ENCODE measurements at places on chromosomes 6 and 20.

DNA sequence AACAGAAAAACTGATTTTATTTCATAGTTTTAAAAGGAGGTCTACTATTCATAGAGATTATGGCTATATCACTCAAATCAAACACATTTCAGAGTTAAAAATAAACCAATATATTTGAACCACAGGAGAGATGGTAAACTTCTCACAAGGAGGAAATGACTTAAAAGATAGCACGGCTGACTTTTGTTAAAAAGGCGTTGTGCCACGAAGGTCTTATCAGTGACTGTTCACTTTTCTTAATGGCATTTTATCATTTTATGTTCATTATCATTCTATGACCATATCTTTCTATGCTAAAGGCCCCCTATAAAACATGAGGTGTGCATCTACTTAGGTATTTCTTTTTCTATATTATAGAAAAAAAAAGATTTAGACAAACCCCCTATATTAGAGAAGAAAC lies 19.6 kb downstream of the ELOVL4 start:
- no peak for DNase-seq

DNA sequence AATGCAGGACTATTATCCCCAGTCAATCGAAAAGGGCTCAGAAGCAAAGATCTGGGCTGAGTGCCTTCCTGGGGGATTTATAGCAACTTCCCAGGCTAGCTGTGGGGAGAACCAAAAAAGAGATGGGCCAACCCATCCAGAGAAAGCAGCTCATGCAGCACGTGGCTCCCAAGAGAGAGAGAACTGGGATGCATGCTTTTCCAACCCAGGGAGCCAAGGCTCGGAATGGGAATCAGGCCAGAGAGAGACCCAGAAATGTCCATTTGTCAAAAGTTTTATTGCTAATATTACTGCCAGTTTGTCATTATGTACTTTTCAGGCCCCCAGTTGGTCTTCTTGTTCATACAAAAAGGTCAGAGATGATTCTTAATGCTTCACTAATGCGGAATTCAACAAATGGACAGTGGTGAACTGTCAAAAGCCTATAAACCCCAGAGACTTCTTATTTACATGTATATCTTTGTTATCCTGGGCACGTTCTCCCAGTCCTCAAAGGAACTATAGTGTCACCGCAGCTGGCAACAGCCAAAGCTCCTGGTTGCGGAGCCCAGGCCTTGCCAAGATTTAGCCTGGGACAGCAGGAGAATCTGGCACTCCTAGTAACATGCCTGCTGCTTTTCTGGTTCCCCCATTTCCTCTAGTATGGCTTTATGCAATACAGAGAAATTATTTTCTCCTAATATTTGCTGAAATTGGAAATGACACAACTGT lies 139.1 kb upstream of the POU3F2 start:
- DNase-seq = no peak

DNA sequence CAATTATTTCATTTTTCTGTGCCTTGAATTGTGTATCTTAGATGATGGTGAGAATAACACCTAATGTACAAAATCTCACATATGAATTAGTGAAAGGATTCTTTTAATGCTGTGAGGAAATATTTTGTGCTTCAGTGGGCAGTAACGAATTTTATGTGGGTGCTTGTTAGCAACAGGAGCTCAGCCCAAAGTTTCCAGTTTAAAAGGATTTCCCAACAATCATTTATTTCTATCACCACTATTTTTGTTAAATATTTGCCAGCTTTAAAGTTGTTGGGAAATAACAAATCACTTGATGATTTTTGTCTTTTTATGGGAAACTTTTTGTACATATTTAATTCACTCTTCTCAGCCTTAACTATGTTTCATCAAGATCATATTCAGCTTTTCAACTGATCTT lies 111.8 kb downstream of the QKI start:
- no peak for DNase-seq

GRCh38 chr6:160273196-160273595 lies 14.6 kb upstream of the SLC22A2 start:
- no peak for DNase-seq

- no peak for DNase-seq
Observed at GRCh38 chr6:148459238-148459637, 116.6 kb downstream of the SASH1 start.

DNA sequence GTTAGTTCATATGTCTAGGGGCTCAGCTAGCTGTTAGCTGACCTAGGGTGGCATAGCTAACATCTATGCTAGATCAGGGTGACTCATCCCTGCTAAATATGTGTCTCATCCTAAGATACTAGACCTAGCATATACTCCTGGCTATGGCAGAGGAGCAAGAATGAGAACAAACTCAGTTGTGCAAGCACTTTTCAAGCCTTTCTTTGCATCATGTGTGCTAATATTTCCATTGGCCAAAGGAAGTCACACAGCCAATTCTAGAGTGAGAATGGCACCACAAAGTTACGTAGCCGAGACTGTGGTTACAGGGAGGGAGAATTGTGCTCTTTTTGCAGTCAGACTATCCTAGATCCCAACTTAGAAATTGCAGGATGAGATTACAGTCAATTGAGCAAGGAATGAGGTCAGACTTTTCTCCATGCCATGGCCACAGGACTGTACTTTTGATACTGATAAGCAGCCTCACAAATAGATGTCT lies 78.7 kb downstream of the PLCB4 start:
- peak; percentile 45 for DNase-seq

DNA sequence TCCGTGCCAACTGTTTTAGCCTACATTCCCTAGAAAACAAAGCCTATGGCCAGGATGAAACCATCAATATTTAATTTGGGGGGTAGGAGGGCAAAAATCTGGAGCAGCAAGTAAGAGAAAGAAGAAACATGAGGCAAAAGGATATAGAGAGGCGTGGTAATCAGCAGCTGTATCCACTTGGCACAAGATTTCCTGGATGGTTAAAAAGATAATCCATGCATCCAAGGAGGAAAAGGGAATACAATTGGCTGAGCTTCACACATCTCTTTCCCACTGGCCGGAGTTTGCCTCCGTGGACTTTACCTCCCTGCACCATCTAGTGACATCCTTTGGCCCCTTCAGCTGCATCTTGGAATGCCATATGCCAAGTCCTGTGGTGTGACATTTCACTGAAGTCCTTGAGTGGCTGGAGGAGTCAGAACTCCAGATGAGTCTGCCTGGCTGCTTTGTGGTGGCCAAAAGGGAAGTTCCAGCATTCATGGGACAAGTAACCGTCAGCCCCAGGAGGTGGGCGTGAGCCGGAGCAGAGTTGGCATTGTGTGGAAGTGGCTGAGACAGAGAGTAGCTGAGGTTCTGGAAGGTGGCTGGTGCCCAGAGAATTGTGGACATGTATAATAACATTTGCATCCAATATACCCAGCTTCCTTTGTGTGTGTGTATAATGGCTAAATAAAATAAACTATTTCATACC lies 13.7 kb upstream of the TMX4 start:
- no peak for DNase-seq

DNA sequence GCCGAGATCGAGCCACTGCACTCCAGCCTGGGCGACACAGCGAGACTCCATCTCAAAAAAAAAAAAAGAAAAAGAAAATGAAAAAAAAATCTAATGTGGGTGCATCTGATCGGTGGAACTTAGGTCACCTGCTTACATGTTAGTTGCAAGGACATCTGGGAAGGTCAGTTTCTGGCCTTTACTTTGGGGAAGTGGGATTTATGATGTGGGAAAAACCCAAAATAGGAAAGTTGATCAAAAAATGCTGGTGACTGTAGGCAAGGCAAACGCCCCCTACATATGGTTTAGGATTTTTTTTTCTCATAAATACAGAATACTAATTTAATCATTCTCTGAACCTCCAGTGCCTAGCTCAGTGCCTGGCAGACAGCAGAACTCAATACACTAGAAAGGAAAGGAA lies 69.2 kb upstream of the PIM1 start:
- DNase-seq = no peak

DNA sequence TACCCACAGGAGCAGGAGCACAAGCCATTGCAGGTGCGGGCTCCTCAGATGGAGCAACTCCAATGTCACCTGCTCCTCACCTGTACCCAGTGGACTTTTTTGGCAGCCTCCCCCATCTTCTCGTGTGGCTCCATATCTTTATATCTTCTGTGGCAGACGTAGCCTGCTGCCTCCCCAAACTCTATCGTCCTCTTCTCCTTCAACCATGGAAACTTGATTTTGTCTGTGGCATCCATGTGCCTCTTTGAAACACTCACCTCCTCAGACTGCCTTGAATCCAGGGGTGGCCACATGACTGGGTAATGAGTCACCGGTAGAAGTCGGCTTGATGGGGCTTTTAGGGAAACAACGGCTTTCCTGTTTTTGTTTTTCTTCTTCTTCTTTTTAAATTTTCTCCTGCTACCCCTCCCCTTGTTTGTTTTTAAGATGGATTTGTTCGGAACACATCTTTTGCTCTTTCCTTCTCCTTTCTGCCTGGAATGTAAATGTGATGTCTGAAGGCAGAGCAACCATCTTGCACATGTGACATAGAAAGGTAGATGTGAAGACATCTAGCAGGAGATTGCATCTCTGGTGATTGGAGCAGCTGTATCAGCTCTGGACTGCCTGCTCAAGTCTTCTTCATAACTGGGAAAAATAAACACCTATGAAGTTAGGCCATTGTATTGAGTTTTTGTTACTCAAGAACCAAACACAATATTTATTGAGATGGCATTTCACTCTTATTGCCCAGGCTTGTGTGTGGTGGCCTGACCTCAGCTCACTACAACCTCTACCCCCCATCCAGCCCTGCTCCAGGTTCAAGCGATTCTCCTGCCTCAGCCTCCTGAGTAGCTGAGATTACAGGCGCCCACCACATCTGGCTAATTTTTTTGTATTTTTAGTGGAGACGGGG lies 69.9 kb upstream of the DDR1 start:
- DNase-seq = peak; percentile 41

DNA sequence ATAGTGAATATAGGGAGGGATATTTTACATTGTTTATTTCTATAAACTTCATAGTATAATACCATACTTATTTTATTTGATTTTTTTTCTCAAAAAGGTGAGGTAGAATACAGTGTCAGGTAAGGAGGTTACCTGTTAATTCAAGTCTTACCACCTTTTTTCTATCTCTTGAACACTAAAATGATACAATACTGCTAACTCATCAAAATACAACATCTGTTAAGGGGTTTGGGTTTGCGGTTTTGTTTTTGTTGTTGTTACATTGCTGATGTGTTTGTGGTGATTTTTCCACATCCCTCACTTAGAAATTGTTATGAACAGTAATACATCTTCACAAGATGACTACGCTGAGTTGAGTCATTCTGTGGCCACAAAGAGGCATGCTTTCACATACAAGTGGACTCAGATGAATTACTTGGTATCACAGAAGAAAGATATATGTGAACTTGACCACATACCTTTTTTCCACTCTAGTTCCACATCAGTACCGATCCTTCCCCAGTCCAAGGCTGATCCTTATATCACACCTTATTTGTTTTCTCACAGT lies 139.4 kb upstream of the ID4 start:
- DNase-seq = no peak

DNA sequence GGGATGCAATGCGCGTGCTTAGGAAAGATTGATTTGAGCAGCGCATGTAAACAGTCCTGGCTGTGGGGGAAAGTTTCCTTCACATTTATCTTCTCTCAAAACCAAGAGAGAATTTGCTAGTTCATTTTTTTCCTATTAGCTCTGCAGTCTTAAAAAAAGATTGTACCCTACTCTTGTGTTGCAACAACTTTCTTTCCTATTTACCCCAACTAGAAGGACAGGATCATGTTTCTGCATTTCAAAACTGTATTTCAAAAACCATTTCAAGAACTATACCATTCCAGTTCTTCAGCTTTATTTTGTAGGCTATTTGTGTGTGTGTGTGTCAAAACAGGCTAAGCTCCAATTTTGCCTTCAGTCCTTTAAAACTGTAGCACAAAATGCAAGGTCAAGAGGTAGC lies 473.1 kb downstream of the KIF16B start:
- DNase-seq = no peak

- DNase-seq = no peak
Observed at GRCh38 chr20:54129350-54129749, 44.4 kb downstream of the CYP24A1 start.

Measured in hematopoietic multipotent progenitor cell treated with erythropoietin and hydrocortisone succinate and interleukin-3 and kit ligand, for 4 days (in vitro differentiated cells).